ENCODE measurements at places on chromosomes 16 and 17. TPM values are rescaled to one million over a fixed set of nuclear protein-coding genes. Genes with fewer than 3 reads are reported as not detected.
A peak's percentile ranks its signal among the peaks of the same experiment; 100 is the strongest.

DNA sequence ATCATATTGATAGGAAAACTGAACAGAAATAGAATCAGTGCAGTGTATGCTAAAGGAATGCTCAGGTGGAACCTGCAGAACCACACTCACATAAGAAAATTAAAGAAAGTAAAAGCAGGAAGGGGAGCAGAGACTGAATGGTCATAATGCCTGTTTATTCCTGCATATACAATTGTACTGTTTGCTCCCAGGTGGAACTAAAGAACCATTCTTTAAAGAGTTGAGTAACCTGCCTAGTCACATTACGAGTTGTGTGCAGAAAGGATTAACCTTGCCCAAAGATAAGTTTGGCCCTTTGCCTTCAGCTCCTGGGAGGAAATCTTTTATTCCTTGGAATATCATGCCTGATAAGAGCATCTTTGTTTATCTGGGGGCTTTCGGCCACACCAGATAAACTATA, 434.7 kb downstream of the KIF2B start:
- no peak for DNase-seq
- no peaks in the 10 kb centered on the region for H3K4me1 ChIP-seq
- H3K27ac ChIP-seq, result no peak overlapping the region

GRCh38 chr16:21175397-21175796, 16.9 kb downstream of the LDAF1 start:
- no peak for DNase-seq
- H3K36me3 ChIP-seq, result peaks cover 97% of the 10 kb centered on the region
- H3K27me3 ChIP-seq, result no peaks in the 10 kb centered on the region
- no peak overlapping the region for H3K27ac ChIP-seq

DNA sequence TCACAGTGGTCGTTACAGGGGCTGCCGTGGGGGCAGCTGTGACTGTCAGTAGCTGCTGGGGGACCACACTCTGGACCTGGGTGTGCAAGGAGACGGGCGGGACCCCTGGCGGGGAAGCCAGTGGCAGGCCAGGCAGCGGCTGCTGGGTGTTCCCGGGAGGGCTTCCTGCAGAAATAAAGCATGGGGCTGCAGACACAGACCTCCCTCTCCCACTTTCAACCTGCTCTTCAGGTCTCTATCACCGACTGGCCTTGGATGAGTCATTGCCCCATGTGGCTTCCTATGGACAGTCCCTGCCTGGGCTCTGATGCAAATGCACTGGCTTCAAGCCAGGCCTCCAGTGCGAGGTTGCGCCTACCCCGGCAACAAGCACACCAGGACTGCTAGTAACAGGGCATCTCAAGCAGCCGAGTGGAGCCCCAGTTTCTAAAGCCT, 17.2 kb downstream of the SREBF1 start:
- no peak overlapping the region for H3K27ac ChIP-seq
- H3K27me3 ChIP-seq, result no peaks in the 10 kb centered on the region
- H3K36me3 ChIP-seq, result peaks cover 35% of the 10 kb centered on the region
- no peak overlapping the region for H3K4me3 ChIP-seq
- DNase-seq, result peak; percentile 89

- H3K27me3 ChIP-seq, result peaks cover 23% of the 10 kb centered on the region
- H3K27ac ChIP-seq, result no peak overlapping the region
- DNase-seq, result no peak
- H3K4me1 ChIP-seq, result no peaks in the 10 kb centered on the region
These were observed 303.1 kb downstream of the C16orf95 start for GRCh38 chr16:87014112-87014511.

DNA sequence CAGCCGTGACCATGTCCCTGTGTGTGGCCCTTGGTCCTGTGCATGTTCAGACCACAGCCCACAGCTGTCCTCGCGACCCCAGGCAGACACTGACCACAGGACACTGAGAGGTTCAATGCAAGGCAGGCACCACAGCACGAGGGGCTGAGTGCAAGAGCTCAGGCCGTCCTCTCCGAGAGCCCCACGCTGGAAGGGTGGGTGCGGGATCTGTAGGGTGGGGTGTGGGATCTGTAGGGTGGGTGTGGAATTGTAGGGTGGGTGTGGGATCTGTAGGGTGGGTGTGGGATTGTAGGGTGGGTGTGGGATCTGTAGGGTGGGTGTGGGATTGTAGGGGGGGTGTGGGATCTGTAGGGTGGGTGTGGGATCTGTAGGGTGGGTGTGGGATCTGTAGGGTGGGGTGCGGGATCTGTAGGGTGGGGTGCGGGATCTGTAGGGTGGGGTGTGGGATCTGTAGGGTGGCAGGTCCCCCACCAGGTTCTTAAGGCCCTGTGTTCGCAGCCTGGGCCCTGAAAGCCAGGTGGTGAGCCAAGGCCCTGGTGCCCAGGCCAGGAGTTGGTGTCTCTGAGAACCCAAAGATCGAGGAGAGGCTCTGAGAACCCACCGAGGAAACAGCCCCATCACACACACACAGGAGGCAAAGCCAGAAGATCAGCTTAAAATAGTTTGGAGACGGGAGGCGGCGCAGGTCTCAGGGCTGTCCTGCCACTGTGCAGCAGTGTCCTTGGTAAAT, 48.2 kb downstream of the METRNL start:
- peaks cover 22% of the 10 kb centered on the region for H3K4me1 ChIP-seq
- H3K27ac ChIP-seq, result no peak overlapping the region
- peak; percentile 51 for DNase-seq
- H3K4me3 ChIP-seq, result no peak overlapping the region

The ABCC11 gene
- 0.37 TPM for total RNA-seq

The MYL11 gene
- total RNA-seq, result not detected

All from spleen (tissue), 13 donors.